CMK (cell line): ENCODE measurements at places on chromosomes 16 and 17.

- no peak for DNase-seq
These were observed 37.1 kb upstream of the MYLK3 start for GRCh38 chr16:46785076-46785845.

DNA sequence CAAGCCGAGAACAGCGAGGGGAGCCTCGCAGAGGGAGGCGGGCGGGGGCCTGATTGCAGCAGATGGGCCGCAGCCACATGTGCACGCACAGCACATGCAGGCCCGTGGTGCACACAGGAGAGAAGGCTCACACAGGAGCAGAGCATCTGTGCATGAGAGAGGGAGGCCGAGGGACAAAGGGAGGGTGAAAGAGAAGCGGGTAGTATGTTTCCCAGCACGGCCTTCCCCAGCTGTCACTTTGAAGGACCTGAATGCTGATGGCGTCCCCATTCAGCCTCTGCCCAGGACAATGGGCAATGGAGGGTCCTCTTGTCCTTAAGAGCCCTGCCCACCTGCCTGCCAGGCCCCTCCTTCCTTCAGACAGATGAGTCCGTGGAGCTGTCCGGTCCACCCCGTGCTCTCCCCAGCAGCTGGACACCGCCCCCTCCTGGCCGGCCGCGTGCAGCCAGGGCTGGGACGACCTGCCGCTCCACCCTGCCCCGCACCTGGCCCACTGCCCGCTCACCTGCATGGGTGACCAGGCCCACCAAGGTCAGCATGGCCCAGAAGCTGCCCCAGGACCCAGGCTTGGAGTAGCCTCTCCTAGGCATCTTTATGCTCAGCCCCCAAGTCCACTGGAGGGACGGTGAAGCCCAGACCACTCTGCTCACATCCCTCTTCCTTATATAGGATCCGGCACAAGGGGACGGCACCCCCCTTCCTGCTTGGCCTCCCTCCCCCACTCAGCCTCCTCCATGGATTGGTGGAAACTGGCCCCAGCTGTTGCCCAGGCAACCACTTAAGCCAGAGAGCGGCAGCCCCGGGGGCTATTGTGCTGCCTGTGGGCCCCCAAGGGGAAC is at the start of gene BTBD17:
BTBD17 (minus strand) TSS at position 639 of the 839 bp plus-strand sequence; CDS start at position 590, 49 bp downstream.
- no peak for DNase-seq

DNA sequence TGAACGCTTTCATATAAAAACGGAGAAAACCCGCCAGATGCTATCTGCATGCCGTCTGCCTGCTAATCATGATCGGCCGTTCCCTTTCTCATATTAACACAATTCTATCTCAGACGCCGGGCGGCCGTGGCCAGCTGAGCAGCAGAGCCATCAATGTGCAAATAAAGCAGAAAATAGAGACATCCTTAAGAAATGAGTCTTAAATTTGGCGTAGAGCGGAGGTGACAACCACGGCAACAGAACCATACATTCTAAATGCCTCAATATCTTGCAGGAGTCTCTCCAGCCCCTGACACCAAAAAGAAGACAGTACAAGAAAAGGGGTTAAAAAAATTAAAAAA is 2.7 kb upstream of the IRX5 start:
- no peak for DNase-seq

GRCh38 chr17:76888661-76889060 is 20.5 kb downstream of the MGAT5B start:
- DNase-seq: no peak

- no peak for DNase-seq
These were observed 180.5 kb downstream of the CDH13 start for GRCh38 chr16:82807311-82807710.

- no peak for DNase-seq
These were observed 95.2 kb downstream of the MAF start for GRCh38 chr16:79505344-79505743.

DNA sequence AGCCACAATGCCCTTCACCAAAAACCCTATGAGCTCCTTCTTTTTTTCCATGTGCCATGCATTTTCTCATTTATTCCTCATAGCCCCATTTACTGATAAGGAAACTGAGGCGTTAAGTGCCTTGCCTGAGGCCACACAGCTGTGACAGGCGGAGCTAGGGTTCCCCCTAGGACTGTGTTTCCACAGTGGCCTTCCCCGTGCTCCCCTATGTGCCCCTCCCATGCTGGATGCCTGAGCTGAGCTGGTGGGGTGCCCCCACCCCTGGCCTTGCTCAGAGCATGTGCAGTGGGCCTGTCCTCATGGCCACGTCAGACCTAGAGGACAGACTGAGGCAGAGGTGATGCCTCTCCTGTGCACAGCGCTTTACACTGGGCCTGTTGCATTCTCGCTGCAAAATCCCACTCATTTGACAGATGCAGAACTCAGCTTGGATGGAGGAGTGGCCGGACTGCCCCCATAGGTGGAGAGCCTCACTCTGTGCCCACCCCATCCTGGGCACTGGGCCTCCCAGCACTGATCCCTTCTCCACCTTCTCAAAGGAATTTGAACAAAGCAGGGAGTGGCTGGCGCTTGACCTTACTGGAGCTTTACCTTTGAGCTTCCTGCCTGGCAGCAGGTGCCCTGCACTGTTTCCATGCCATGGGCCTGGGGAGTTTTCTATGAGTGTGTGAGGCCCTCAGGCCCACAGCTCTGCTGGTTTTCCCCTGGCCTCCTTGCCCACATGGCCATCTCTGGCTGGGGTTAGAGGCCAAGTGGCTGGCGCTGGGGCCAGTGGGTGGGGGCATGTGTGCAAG is 2.6 kb downstream of the MAP2K3 start:
- DNase-seq: no peak

GRCh38 chr16:1863681-1864460 is 8.1 kb downstream of the MEIOB start:
- no peak for DNase-seq

GRCh38 chr16:12639044-12639443 is 164.6 kb downstream of the CPPED1 start:
- DNase-seq: no peak

DNA sequence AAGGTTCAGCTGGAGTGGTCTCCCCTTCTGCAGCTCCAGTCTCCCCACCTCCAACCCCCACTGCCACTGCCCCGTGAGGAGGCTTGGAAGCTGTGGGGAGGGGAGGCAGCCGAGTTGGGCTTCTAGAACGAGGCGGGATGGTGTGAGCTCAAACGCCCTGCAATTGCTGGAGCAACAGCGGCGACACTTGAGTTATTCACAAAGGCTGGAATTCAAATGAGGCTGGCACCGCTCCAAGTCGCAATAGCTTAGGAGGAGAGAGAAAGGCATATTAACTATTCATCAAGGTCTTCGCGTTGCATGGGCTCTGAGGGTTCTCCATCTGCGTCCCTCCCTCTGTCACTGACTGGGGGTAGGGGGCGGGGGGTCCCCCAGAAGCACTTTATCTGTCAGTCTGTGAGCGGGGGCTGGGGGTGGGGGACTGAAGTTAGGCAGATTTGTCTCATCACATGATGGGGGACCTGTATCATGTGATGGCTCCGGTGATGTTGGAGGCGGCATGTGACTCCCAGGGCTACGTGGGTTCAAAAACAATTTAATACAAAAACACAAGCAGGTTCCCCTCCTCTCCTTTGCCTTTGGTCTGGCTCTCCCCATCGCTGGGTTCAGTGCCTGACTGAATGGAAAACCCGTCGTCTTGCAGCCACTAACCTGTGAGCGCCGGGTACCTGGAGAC is 70.5 kb downstream of the RBBP6 start:
- no peak for DNase-seq

DNA sequence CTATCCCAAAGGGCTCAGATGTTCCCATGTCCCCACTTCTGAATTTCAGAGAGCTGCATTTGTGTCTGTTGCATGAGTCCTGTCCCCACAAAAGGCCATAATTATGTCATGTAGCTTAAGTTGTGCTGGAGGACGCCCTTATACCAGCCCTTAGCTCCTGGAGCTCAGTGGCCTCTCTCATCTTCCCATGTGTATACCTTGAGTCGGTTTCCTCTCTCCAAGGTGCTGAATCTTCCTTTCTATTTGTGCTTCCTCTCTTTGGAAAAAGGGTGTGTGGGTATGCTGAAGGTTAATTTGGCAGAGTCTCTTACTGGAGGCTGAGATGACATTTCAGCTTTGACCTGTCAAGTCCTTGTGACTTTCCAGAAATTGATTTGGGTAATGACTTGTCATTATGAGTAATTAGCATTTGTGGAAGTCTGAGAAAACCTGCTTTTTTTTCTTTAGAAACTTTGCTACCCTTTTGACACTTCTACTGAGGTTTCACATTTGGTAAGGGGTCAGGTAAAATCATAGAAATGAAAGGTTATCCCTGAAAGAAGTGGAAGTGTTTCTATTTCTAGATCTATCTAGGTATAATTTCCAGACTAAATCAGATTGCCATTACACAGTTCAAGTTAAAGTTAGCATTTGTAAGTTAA is 185.4 kb downstream of the ABCC12 start:
- DNase-seq: no peak

- DNase-seq: no peak
These were observed 62.3 kb downstream of the ELAC2 start for GRCh38 chr17:12955521-12955920.

GRCh38 chr17:41464682-41465081 is 2.5 kb downstream of the KRT32 start:
- no peak for DNase-seq

DNA sequence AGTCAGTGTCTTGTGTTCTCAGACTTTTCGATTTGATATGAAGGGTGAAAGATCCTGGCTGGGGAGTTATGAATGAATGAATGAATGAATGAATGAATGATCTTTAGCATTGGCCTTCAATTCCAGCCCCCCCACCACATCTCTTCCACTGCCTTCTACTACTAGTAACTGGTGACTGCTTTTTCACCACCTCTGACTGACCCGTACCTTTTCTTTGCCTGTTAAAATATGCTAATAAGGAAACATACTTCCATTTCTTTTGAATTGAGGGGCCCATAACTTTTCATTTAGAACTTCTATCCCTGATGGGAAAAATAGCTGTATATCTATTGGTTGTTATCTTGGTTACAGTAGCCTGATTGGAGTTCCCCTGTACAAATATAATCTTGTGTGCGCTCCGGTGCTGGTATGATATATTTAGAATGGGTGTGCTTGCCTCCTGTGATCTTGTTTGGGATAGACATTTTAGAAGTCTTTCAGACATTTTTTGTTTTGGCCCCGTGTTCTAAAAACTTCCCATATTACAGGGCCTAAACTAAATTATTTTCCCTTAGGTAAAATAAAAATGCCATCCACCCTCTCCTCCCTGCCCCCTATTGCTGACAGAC is 3.4 kb downstream of the LYRM1 start:
- DNase-seq: no peak

DNA sequence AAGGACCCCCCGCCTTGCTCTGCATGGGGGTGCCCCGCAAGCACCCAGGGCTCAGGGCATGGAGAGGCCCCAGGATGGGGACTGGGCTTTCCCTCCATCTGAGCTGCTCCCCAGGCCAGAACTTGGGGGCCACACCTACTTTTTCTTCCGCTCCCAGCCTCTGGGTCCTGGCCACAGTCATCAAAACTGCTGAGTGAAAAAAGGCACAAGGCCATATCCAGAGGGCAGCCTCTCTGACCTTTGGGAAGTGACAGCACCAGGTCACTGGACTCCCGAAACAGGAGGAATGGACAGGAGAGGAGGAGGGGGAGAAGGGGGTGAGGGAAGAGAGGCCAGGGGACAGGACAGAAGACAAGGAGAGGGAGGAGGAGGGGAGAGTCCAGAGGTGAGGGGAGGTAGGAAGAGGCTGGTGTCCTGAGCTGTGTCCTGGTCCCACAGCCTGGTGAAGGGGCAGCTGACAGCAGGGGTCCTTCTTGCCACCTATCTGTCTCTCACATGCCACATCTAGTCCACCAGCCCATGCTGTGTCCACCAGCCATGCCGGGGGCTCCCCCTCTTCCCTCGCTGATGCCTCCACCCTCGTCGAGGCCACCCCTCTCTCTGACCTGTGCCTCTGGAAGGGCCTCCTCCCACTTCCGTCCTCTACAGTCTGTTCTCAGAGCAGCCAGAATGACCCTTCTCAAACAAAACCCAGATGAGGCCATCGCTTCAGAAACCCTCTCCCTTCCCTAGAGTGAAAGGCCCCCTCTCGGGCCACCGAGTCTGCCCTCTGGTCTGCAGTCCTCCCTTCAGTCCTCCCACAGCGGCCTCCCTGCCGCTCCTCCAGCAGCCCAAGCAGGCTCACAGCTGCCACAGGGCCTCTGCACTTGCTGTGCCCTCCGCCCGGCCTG is 73.9 kb upstream of the TOB1 start:
- DNase-seq: no peak

- no peak for DNase-seq
These were observed 159.2 kb upstream of the CDH5 start for GRCh38 chr16:66207139-66207882.

- no peak for DNase-seq
These were observed 2.1 kb upstream of the NRN1L start for GRCh38 chr16:67882374-67883145.

DNA sequence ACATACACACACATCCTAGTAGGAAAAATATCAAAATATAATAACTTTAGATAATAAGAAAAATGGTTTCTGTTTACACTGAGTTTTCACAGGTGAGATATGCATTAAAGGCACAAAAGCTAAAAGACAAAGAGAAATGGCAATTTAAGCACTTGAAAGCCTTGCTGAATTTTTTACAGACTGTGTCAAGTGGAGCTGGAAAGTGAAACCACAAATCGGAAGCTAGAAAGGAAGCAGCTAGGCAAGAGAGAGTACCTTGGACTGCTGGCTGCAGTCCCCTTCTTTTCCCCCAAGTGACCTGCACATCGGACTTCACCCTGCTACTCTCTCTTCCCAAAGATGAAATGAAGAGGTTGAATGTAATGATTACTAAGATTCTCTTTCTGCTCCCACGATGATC is 135.1 kb downstream of the CDH13 start:
- no peak for DNase-seq

DNA sequence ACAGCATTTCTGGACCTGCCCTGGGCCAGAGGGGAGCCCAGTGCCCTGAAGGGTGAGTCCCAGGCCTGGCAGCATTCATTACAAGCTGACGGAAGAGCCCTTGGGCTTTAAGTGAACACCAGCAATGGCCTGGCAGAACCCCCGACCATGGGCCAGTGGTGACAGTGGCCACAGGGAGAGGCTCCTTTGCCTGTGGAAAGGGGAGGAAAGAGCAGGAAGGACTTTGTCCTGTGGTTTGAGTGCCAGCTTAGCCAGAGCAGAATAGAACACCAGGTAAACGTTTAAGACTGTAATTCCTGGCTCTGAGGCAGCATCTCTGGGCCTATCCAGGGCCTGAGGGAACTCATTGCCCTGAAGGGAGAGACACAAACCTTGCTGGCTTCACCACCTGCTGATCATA is 34.3 kb upstream of the ATP2C2 start:
- no peak for DNase-seq

GRCh38 chr17:74736513-74737298 is at the start of gene RAB37:
Gene RAB37 (plus strand): TSS chr17:74737256. CDS start chr17:74737273, 17 bp downstream.
- peak; percentile 70 for DNase-seq

- DNase-seq: no peak
These were observed 36.0 kb upstream of the FBXO47 start for GRCh38 chr17:39002991-39003715.

GRCh38 chr17:82412535-82413520 is 5.3 kb upstream of the HEXD start:
- DNase-seq: no peak

DNA sequence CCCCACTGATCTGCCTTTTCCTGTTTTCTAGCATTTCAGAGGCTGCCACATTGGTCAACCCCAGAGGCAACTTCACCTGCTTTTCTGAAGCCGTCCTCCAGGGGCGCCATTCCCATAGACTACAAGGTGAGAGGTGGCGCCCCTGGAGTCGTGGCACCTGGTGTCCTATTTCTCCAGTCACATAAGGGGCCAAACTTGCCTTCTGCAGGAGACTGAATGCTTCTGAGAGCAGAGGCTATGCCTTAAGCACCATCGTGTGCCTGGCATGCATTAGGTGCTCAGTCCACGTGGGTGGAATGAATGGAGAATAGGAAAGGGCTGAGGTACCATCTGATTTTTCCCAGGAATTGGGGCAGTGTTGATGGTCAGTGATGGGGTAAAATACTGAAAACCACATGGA is 164.8 kb downstream of the HAPSTR1 start:
- DNase-seq: peak; percentile 8
